Renal cortical epithelial cell (primary cell): ENCODE measurements at places on chromosomes 11 and 22.

DNA sequence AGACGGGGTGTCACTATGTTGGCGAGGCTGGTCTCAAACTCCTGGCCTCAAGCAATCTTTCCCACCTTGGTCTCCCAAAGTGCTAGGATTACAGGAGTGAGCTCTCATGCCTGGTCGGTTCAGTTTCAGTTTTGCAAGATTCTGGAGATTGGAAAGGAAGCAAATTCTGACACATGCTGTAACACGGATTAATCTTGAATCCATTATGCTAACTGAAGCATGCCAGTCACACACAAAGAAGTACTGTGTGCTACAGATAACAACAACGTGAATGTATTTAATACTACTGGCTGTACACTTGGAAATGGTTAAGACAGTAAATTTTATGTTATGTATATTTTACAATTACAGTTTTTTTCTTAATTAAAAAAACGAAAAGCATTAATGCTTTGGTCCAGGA, 107.6 kb downstream of the MED15 start:
- DNase-seq: peak; percentile 31

DNA sequence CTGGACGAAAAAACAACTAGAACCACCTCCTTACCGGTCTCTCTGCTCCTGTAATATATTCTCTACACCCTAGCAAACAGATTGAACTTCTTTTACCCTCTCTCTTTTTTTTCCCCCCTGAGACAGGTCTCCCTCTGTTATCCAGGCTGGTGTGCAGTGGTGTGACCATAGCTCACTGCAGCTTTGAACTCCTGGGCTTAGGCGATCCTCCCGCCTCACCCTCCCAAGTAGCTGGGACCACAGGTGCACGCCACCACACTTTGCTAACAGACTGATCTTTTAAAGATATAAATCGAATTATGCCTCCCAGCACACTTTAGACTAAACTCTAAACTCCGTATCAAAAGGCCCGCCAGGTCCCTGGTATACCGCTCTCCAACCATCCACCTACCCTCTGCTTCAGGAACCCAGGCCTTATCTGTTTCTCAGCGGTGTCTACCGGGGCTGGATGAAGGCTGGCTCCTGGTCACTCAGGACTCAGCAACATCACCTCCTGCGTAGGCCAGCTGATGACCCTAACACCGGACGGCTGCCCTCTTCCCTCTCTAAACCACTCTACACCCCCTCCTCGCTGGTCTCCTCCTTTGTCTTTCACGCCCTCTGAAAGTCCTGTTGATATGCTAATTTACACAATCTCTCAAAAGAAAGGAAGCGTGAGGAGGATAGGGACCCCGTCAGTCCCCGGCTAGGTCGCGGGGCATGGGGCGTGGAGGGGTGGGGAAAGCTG, 745 bp downstream of the C22orf39 start:
- no peak for DNase-seq

GRCh38 chr22:33625959-33626358, 294.3 kb downstream of the LARGE1 start:
- DNase-seq: no peak

GRCh38 chr11:117705866-117706265, 91.2 kb downstream of the DSCAML1 start:
- no peak for DNase-seq

DNA sequence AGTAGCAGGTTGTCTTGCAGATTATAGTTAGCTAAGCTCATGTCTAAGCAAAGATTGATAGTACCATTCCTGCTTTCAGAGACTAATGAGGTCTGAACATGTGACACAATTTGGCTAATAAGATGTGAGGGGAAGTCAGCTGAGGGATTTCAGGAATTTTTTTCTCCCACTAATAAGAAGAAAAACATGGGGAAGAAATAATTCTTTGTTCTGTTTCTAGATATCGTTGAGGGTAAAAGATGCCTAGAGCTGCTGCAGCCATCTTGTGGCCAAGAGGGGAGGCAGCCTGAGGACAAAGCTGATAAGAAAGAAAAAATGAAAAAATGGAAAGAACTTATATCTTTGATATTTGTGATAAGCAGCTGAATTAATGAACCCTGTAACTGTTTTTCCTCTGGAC, 1334.4 kb downstream of the LRRC4C start:
- DNase-seq: no peak

DNA sequence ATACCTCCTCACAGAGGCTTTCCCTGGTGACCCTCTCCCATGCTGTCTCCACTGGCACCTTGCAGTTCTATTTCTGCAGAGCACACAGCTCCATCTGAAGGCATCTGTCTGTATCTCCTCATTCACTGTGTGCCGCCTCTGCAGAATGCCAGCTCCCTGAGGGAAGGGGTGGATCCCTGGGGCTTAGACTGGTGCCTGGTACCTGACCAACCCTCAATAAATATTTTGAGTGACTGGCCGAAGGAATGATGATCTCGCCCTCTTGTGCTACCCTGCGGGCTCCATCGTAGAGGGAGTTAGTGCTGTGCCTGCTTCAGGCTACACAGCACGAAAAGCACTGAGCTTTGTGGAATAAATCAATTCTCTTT, 1.6 kb downstream of the CBX7 start:
- DNase-seq: no peak

- DNase-seq: no peak
Observed at GRCh38 chr22:17647991-17648390, 9.4 kb downstream of the BCL2L13 start.

GRCh38 chr22:45709060-45709739, 37.6 kb downstream of the ATXN10 start:
- peak; percentile 58 for DNase-seq

- peak; percentile 42 for DNase-seq
Observed at GRCh38 chr11:20337526-20338154, 25.9 kb upstream of the HTATIP2 start.

GRCh38 chr11:102007567-102008437, 39.4 kb upstream of the CFAP300 start:
- DNase-seq: peak; percentile 78

- no peak for DNase-seq
Observed at GRCh38 chr11:126663749-126664592, 308.5 kb downstream of the ST3GAL4 start.

- peak; percentile 99 for DNase-seq
Observed at GRCh38 chr11:61972672-61973475, 5.4 kb upstream of the FTH1 start.

GRCh38 chr11:34065505-34066203, 14.1 kb downstream of the CAPRIN1 start:
- no peak for DNase-seq

- DNase-seq: no peak
Observed at GRCh38 chr11:27965559-27965958, 142.4 kb downstream of the KIF18A start.

GRCh38 chr11:130076778-130077481, 7.2 kb downstream of the APLP2 start:
- DNase-seq: no peak

DNA sequence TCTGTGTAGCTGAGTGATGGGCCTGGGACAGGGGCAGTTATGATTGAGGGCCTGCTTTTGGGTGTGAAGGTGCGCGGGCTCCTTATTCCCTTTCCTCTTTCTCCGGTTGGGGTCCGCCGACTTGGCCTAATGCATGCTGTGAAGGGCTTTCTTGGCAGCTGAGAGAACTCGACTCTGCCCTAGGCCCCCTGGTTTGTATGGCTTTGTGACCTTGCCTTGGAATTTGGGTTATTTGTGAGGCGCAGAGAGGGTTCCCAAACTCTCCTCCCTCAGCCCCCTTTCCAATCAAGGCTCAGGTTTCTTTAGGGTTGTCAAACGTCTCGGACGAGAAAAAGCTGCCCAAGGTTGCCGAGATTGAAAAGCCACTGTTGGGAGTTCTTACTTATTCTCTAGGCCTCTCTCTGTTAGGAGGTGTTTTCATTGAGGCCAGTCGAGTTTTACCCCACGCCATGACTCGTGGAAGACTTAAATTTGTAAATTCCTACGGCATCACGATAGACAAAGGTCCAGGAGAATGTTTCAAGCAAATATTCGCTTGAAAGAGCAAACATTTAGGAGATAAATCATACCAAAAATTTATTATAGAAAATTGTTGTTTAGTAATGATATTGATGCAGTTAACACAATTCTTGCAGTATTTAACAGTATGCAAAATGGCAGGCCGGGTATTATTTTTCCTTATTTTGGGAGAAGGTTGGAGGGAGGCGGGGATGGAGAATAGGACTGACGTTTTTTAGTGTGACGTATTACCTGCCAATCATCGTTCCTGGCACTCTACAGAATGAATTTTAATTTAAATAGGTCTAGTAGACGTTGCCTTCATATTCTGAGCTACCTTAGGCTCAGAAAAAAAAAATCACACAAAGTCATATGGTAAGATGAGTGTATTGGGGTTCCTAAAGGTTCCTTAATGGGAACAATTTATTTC, 689 bp downstream of the PDHX start:
- DNase-seq: peak; percentile 10

DNA sequence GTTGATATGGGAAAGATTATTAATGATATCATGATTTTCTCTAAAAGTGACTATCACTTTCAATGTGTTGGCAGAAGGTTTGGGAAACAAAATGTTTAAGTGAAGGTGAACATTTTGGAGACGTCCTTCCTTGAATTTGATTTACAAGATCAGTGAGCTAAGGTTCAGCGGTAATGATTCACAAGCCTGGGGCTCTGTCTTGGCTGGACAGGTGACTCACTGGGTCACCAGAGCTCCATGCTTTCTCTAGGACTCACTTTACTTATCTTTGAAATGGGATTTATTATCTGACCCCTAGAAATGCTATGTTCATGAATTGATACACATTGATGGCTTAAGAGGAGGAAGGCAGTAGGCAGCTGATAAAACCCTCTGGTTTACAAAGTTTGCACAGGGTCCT, 437.5 kb downstream of the NTM start:
- no peak for DNase-seq

DNA sequence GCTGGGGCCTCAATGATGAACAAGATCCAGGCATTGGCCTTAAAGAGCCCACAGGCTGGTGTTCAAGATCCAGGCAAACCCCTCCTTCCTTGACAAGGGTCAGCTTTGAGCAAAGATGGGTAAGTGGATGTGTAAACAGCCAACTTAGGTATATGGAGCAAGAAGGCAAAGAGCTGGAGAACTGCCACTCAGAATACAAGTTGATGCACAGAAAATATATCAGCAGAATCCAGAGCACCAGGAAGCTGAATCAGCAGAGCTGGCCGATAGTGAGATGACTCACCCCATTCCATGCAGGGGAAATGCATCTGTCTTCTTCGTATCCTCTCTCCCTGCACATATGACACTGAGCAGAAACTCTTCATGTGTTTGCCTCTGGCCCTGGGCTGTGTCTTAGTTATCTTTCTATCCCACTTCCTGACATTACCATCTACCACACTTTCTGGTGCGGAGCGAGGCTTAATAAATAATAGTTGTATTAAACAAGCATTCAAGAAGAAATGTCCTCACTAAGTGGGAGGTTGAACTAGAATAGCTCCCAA, 57.8 kb downstream of the ENDOD1 start:
- peak; percentile 77 for DNase-seq

- DNase-seq: no peak
Observed at GRCh38 chr22:33028234-33028633, 29.9 kb downstream of the SYN3 start.

DNA sequence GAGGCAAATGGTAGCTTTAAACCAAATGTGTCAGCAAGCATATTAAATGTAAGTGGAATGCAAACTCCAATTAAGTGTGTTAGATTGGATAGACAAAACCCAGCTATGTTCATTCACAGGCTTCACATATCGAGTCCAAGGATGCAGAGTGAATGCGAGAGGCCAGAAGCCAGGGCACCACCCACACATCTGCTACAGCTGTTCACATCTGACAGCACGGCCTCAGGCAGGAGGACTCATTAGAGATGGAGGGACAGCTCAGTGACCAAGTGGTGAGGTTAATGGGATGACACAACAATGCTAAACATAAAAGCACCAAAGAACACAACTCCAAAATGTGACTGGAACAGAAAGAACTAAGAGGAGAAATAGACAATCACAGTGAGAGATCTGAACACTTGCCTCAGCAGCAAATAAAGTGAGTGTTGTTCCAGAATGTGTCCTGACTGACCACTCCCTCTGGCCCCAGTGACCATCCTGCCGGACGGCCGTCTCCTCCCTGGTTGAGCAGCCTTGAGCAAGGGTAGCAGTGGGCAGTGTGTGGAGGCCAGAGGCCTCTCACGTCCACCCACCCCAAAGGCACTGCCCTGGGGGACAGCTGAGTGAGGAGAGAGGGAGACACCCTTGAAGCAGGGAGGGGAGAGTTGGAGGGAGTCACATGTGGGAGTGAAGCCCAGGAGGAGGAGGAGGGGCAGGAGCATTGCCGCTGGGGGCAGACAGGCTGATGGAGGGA, 23.8 kb downstream of the ALG12 start:
- DNase-seq: no peak

DNA sequence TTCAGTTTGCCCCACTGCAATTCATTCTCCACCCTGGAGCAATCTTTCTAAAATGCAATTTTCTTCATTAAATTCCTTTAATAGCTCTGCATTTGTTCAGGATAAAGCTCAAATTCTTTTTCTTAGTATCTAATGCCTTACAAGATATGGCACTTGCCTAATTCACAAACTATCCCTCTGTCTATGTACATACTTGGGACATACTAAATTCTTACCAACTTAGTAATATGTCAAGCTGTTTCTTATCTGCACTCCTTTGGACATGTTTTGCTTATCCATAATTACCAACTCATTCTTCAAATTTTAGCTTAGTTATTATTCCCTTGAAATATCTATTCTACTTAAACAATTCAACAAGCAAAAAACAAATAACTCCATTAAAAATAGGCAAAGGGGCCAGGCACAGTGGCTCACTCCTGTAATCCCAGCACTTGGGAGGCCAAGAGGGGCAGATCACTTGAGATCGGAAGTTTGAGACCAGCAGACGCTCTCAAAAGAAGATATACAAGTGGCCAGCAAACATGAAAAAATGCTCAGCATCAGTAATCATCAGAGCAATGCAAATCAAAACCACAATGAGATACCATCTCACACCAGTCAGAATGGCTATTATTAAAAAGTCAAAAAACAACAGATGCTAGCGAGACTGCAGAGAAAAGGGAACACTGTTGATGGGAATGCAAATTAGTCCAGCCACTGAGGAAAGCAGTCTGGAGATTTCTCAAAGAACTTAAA, 96.9 kb downstream of the FAM76B start:
- no peak for DNase-seq

- DNase-seq: no peak
Observed at GRCh38 chr22:40312050-40312449, 34.2 kb upstream of the ADSL start.

- DNase-seq: peak; percentile 86
Observed at GRCh38 chr11:27977031-27977430, 130.9 kb downstream of the KIF18A start.

- peak; percentile 100 for DNase-seq
Observed at GRCh38 chr11:102115557-102115956, 5.3 kb downstream of the YAP1 start.

DNA sequence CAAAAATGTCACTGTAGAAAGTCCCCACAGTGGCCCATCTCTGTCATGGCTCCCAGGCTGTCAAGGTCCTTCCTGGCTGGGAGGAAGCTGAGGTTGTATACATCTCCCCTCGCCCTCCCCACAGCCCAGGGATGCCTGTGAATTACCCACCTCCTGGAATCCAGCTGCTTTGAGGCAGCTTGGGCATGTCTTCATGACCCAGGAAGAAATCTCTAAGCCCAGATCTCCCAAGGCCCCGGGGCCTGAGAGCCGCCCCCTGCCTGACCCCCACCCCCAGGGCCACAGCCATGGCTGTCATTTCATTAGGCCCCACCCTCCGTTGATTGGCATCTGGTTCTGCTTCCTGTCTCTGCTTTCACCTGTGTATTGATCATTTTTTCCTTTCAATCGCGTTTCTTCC, 207.5 kb downstream of the TBC1D22A start:
- DNase-seq: no peak

- DNase-seq: peak; percentile 71
Observed at GRCh38 chr11:88174709-88175568, at the start of gene RAB38. Gene RAB38, minus strand, starts transcription at chr11:88175443. Its CDS starts 59 bp downstream, at chr11:88175384.

GRCh38 chr11:130886704-130887103, 29.6 kb downstream of the SNX19 start:
- DNase-seq: peak; percentile 60

- DNase-seq: no peak
Observed at GRCh38 chr11:99803501-99803900, 782.8 kb downstream of the CNTN5 start.
